ENCODE measurements at places on chromosomes 1 and 21.

- no peak for DNase-seq
These were observed 5.2 kb downstream of the LEPR start for GRCh38 chr1:65425697-65426096.

DNA sequence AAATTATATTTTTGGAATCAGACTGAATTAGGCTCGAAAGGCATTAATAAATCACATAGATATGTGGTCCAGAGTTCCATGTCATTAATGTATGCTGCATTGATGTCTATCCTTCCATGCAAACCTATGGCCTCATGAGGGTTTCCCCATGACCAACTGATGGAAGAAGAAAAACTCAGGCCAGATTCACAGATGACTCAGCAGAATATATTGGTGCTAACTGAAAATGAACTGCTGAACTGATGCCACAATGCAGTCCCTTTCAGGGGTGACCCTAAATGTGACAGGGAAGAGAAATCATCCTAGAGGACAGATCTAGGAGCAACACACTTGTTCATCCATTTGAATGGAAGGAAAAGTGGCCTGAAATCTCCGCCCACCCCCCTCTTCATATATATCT is 110.5 kb upstream of the KCND3 start:
- no peak for DNase-seq

- no peak for DNase-seq
These were observed 10.4 kb downstream of the TFF2 start for GRCh38 chr21:42340187-42341050.

DNA sequence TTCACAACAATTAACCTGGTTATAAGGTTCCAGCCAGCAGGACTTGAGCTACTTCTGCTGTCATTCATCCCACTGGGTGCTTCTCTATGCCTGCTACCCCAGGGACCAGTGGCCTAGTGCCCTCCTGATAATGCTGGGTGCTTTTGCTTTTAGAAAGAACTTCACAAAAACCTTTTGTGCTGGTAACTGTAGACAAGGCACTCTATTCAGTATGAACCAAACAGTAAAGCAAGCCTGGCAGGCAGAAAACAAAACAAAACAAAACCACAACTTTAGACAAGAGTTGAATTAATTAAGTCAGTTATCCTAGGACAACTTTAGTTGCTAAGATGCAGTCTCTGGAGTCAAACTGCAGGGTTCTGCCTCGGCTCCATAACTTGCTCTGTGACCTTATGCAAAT is 61.9 kb upstream of the ADGRL2 start:
- no peak for DNase-seq

DNA sequence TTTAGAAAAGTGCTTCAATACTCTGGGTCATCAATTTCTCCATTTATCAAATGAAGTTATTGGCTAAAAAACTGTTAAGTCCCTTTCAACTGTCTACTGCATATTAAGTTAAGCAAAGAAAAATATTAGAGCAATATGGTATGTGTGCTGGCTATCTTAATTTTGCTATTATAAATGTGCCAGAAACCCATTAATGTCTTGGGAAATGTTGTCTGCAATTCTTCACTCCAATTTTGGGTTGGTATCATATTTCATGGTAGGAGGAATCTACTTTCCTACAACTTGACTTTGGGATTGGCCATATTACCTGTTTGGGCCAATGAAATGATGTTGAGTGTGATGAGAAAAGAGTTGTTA is 1063.9 kb downstream of the PLA2G4A start:
- DNase-seq, result no peak

DNA sequence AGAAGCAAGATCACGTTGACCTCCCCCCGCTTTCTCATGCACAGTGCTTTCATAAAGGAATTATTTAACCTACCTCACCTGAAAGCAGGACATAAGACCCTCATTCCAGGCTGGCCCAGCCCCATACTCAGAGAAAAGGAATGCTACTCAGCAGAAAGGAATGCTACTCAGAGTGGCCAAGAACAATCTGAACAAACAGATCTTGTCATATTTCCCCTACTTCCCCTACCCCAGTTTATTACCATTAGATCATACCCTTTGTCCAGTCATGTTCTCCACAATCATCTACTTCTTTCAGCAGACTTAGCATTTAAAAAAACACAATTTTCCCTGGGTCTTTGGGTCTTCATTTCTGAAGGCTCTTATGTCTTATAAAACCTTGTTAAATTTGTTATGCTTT is 89.8 kb downstream of the SLC16A1 start:
- DNase-seq, result no peak

GRCh38 chr1:185595835-185596667 is 138.1 kb upstream of the HMCN1 start:
- DNase-seq, result no peak

DNA sequence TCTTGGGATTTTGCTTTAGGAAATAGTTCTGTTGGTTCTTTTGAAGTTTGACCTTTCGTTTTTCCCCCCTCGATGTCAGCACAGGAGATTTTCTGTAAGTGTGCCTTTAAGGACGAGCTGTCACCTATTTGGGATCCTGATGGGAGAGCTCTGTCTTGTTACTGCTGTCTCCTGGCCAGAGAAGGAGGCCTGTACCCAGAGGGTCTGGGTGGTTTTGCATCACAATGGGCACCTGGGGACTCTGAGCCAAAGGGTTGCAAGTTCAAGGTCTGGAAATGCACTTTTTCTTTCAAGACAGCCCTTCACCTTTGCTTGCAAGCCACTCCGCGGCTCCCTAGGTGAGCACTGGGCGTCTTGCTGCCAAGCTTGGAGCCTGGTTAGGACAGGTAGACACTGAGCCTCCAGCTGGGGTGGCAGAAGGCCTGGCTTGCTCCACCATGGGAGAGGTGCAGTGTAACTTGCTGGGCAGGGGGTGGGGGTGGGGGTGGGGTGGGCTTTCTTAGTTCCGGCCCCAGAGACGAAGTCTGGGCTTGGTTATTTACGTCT is 2.9 kb downstream of the AJAP1 start:
- DNase-seq, result no peak

- DNase-seq, result peak; percentile 57
These were observed 101.5 kb upstream of the CSF3R start for GRCh38 chr1:36583980-36584782.

- DNase-seq, result no peak
These were observed 218.7 kb upstream of the VAMP3 start for GRCh38 chr1:7552402-7552801.

GRCh38 chr1:228646717-228647522 is 88.4 kb upstream of the RHOU start:
- no peak for DNase-seq

DNA sequence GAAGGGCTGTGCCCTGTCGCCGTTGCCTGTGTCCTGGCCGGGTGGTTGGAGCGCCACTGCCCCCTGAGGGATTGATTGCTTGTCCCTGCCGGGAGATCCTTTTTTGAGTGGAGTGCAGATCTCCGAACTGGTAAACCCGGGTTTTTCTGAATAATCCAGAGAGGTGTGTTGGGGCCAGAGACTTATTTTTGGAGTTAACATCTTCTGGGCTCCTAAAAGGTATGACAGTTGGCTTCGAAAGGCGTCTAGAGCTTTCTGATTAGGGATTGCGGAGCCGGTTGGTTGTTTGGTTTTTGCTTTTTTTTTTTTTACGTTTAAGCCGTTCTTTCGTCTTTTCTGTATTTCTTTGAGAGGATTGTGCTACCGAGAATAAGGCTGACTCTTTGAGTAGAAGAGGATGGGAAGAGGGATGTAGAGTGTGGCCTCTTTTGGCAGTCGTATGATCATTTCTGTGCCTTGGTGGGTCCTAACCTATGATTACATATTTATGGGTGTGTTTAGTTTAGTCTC is 756 bp downstream of the RLF start:
- DNase-seq, result no peak

- DNase-seq, result no peak
These were observed 128.1 kb downstream of the ST6GALNAC3 start for GRCh38 chr1:76202670-76203069.

- DNase-seq, result no peak
These were observed 44.5 kb downstream of the MDM4 start for GRCh38 chr1:204560590-204561150.

DNA sequence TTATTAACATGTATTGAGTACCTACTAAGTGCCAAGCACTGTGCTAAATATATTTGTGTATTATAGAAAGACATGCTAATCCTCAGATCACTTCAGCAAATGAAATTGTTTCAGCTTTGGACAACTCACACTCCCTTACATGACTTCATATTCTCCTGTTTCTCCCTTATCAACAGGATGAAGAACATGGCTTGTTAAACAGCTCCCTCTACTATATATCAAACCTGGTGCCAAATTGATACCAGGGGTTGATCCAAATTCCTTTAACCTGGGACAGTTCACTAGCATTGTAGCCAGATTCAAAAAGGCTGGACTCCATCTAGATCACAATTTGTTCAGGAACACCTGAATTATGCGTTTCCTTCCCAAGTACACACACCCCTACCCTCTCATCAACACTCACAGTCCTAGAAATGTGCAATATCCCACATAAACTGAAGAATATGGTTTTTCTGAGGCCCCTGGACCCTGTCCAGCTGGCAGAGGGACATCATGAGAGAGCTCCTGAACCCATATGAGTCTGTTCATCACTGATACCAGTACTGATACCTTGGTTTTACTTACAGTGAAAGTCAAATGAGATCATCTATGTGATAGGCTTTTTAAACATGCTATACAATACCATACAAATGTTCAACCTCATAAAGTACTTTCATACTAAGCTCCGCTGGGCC is 47.0 kb upstream of the PALMD start:
- DNase-seq, result no peak

GRCh38 chr1:158323866-158324265 is 7.5 kb downstream of the CD1B start:
- DNase-seq, result no peak

- DNase-seq, result no peak
These were observed 126.0 kb upstream of the KCNJ6 start for GRCh38 chr21:38042246-38042645.

DNA sequence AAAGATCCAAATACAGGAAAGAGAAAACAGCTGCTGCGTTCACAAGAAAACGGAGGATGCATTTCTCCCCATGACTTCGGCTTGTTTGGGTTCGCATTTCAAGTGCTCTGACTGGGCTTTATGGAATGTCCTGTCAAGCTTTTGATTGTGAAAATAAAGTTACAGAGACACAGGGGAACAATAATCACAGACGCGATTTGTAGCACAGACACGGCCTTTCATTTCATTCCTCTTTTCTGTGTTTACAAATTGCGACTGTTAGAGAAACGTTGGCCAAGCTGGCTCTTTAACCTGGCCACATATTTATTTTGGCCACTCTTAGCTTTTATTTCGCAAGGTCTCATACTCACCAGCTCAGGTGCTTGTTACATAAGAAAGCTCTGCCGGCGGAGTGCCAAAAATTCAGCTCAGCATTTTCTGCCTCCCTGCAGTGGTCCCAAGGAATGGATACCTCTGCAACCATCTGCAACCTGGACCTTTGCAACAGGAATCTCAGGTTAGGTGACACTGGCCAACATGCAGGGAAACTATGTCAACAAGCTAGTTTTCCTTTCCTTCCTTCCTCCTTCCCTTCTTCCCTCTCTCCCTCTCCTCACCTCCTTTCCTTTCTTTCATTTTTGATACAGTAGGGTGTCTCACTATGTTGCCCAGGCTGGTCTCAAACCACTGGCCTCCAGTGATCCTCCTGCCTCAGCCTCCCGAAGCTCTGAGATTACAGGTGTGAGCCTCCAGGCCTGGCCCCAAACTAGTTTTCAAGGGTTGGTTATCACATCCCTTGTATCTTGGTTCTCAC is 58.2 kb upstream of the SLC45A1 start:
- no peak for DNase-seq

GRCh38 chr1:42837709-42838108 is 8.7 kb upstream of the ZNF691 start:
- DNase-seq, result no peak

DNA sequence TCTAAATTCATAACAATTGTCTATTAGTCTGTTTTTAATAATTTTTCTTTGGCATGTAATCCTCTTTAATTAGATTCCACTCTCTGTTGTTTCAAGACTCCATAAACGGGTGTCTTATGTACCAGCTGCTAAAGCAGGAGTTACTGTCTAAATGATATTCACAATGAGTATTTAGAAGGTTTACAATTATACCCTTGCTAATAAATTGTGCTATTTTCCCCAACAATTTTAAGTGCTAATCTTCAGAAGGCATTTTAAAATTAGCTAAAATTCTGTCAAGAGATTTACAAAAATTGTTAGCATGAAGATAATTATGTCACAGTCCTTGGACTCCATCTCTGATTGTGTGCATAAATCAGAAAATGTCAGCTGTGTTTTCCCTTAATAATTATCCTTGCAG is 83.7 kb downstream of the DPYD start:
- no peak for DNase-seq

- DNase-seq, result no peak
These were observed 191.4 kb downstream of the AKT3 start for GRCh38 chr1:243658594-243659105.

- DNase-seq, result no peak
These were observed 88.6 kb downstream of the CTH start for GRCh38 chr1:70499695-70500094.

- no peak for DNase-seq
These were observed 15.0 kb upstream of the SLC6A17 start for GRCh38 chr1:110135246-110135645.

- DNase-seq, result no peak
These were observed 303.3 kb upstream of the DAB1 start for GRCh38 chr1:57727121-57727520.

- no peak for DNase-seq
These were observed 31.7 kb downstream of the IFNGR2 start for GRCh38 chr21:33434770-33435360.

- no peak for DNase-seq
These were observed 41.4 kb downstream of the HMGB4 start for GRCh38 chr1:33905241-33905640.

DNA sequence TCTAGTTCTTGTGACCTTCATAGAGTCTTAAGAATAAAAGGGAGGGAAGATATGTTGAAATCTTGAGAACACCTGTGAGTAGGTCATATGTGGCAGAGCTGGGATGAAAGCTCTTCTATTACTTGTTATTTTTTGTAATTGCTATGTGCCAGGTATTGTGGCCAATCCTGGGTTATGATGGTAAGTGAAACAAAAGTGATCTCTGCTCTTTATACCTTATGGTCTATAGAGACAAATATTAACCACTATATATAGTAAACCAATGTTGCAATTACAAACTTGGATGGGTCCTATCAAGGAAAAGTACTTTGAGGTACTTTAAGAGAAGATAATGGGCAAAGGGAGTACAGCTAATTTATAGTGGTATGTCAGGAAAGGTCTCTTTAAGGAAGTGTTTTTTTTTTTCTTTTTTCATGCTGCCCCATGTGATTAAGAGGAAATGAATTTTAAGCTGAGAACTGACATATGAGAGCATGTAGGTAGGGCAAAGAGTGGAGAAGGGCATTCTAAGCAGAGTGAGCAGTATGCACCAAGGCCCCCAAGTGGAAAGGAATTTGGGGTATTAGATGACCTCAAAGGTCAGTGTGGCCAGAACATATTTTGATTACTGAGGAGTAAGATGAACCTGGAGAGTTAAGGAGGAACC is 43.3 kb downstream of the POU2F1 start:
- no peak for DNase-seq

DNA sequence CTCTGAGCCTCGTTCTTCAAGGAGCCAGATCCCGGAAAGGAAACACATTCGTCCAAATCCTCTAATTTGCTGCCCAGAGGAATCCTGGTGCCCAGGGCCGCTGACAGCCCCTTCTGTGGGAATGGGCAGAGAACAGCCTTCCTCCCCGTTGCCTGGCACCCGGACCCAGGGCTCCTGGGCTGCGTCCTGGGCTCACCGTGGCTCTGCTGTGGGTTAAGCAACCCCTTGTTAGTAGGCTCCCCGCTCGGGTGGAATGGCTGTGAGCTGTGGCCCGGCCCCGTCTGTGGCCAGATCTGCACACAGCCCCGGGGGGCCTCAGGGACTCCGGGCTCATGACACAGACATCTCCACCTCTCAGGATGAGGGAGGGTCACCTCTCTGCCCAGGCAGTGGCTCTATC is 122.9 kb upstream of the ARHGEF16 start:
- peak; percentile 91 for DNase-seq

GRCh38 chr1:113904293-113904673 is 316 bp downstream of the AP4B1 start:
- DNase-seq, result no peak
